Breast epithelium (tissue), 4 donors: ENCODE measurements at places on chromosomes 4 and X.

DNA sequence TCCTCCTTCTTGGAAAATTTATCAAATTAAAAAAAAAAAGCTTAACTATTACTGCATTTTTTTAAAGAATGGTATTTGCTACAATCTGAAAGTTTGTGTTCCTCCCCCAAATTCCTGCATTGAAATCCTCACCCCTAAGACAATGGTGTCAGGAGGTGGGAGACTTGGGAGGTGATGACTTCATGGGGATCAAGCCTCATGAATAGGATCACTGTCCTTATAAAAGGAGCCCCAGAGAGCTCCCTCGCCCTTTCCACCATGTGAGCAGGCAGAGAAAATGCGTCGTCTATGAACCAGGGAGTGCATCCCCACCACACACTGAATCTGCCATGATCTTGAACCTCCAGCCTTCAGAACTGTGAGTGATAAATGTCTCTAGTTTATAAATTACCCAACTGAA is 38.0 kb downstream of the DHRSX start:
- H3K27me3 ChIP-seq, result no peaks in the 10 kb centered on the region
- H3K27ac ChIP-seq, result no peak overlapping the region
- DNase-seq, result no peak
- no peaks in the 10 kb centered on the region for H3K4me1 ChIP-seq
- H3K4me3 ChIP-seq, result no peak overlapping the region

DNA sequence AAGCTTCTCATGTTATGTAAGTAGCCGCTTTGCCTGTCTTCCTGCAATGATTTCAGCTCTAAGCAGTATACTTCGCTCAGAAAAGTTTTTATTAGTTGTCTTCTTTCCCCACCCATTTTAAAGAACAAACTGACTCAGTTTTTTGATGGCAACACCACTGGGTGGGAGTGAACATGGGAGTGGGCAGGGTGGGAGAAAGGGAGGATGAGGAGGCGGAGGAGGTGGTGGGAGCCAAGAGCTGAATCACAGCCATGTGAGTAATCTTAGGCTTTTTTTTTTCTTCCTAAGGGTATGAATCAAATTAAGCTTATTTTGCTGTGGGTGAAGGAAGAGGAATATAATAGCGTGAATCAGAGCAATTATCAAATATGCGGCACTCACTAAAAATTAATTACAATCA is 574.3 kb upstream of the DIPK2B start:
- peaks cover 5% of the 10 kb centered on the region for H3K4me1 ChIP-seq
- H3K36me3 ChIP-seq, result no peaks in the 10 kb centered on the region
- H3K27me3 ChIP-seq, result peaks cover 50% of the 10 kb centered on the region
- peak overlapping the region; percentile 14 for H3K27ac ChIP-seq

DNA sequence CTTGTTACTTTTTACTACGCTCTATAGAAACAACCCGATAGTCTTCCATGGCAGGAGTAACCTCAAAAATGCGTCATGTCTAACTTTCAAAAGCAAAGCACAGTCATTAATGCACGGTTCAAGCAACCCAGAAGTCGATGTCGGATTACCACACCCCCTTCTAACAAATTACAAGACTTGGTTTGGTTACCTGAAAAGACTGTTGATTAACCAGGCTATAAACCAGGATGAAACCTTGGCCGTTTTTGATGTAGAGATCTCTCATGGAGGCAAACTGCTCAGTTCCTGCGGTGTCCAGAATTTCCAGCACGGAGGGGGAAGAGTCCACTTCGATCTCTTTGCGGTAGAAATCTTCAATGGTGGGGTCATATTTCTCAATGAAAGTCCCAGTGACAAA is 2.4 kb downstream of the RAP2C start:
- peak overlapping the region; percentile 95 for H3K27ac ChIP-seq
- H3K4me1 ChIP-seq, result no peaks in the 10 kb centered on the region
- H3K27me3 ChIP-seq, result no peaks in the 10 kb centered on the region

- H3K36me3 ChIP-seq, result no peaks in the 10 kb centered on the region
- H3K27me3 ChIP-seq, result no peaks in the 10 kb centered on the region
- DNase-seq, result no peak
- no peak overlapping the region for H3K27ac ChIP-seq
- no peak overlapping the region for H3K4me3 ChIP-seq
- H3K4me1 ChIP-seq, result no peaks in the 10 kb centered on the region
Observed at GRCh38 chrX:128897621-128898020, 625.7 kb downstream of the SMARCA1 start.

GRCh38 chr4:166324321-166324720 is 451.3 kb downstream of the TLL1 start:
- H3K4me3 ChIP-seq, result no peak overlapping the region
- H3K4me1 ChIP-seq, result no peaks in the 10 kb centered on the region
- H3K27me3 ChIP-seq, result no peaks in the 10 kb centered on the region
- H3K27ac ChIP-seq, result no peak overlapping the region
- H3K36me3 ChIP-seq, result no peaks in the 10 kb centered on the region
- DNase-seq, result no peak

GRCh38 chr4:84496706-84497503 is 2.2 kb downstream of the NKX6-1 start:
- H3K4me3 ChIP-seq, result no peak overlapping the region
- no peaks in the 10 kb centered on the region for H3K36me3 ChIP-seq
- peaks cover 8% of the 10 kb centered on the region for H3K4me1 ChIP-seq

DNA sequence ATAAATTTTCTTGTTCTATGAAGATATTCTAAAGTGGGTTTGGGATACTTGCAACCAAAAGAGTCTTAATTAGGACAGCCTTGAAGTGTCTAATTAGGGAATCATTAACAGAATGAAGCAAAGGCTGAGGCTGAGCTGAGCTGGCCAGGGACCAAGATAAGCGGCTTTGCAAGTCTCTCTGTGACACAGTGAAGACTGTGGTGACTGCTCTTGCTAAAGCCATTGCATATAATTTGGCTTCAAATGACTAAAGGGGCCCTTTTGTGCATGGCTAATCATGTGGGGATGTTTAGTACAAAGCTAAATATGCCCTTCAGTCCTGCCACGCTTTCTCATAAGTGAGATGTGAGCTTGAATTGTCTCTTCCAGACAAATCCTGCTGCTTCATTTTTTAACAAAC is 31.2 kb upstream of the GYPA start:
- H3K36me3 ChIP-seq, result no peaks in the 10 kb centered on the region
- no peak overlapping the region for H3K27ac ChIP-seq
- no peak for DNase-seq
- H3K27me3 ChIP-seq, result no peaks in the 10 kb centered on the region
- no peaks in the 10 kb centered on the region for H3K4me1 ChIP-seq

DNA sequence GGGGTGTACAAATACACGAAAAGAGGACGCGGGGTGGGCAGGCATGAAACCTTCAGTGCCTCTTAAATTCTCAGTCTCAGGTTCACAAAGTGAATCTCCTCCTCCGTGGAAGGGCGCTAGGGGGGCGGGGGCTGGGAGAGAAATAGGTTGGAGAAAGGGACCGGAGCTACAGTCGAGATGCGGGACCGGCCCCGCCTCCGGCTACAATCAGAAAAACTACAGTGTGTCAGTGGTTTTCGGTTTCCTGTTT is 3.4 kb downstream of the MAML3 start:
- peak overlapping the region; percentile 68 for H3K4me3 ChIP-seq
- peak; percentile 80 for DNase-seq
- no peaks in the 10 kb centered on the region for H3K36me3 ChIP-seq

- no peaks in the 10 kb centered on the region for H3K36me3 ChIP-seq
- H3K27ac ChIP-seq, result no peak overlapping the region
- no peaks in the 10 kb centered on the region for H3K27me3 ChIP-seq
- no peaks in the 10 kb centered on the region for H3K4me1 ChIP-seq
- H3K4me3 ChIP-seq, result no peak overlapping the region
- DNase-seq, result no peak
Observed at GRCh38 chrX:24219320-24219719, 69.8 kb downstream of the ZFX start.

DNA sequence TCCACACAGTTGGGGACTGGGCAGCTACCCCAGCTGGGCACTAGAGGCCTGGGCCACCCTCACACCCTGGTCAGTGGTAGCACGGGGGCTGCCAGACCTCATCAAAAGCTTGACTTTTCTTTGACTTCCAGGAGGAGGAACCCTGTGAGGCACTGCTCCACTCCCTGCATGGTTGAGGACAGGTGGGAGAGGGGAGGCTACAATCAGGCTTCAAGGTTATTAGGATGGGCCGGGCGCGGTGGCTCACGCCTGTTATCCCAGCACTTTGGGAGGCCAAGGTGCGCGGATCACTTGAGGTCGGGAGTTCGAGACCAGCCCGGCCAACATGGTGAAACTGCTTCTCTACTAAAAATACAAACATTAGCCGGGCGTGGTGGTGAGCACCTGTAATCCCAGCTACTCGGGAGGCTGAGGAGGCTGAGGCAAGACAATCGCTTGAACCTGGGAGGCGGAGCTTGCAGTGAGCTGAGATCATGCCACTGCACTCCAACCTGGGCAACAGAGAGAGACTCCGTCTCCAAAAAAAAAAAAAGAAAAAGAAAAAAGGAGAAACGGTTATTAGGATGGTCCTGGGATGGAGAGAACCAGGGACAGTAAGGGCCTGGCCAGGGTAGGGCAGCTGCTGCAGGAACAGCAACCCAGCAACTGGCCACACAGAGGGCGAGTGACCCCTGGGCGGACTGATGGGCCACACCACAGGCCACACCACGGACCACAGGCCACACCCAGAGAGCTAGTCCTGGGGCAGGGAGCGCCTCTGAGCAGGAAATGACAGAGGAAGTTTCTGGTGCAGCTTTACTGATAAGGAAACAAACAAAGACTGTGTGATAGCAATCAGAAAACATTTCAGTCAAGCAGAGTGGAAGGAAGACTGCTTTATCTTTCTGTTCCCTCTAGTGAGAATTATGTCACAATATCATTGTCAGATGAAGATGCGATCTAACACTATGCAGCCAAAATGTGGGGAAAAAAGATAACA is 20.5 kb upstream of the OPN1LW start:
- peaks cover 38% of the 10 kb centered on the region for H3K27me3 ChIP-seq
- H3K27ac ChIP-seq, result no peak overlapping the region
- no peaks in the 10 kb centered on the region for H3K4me1 ChIP-seq
